ENCODE measurements at places on chromosomes 7 and 10.

- DNase-seq = no peak
These were observed 111.1 kb downstream of the CPED1 start for GRCh38 chr7:121099572-121099971.

- no peak for DNase-seq
These were observed 518.9 kb upstream of the CELF2 start for GRCh38 chr10:10498781-10499180.

DNA sequence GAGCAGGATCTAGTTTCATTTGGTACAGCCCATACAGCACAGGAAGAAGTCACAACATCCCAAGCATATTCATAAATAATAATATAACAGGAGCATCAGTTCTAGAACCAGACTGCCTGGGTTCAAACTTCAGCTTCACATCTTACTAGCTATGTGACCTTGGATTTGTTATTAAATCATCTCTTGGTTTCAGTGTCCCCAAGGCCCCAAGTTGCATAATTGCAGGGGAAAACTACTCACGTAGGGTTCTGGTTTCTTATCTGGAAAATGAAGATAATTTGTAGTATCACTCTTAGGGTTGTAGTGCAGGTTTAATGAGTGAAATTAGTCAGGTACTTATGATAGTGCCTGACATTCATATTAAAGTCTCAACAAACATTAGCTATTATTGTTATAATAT lies 5.5 kb upstream of the IQUB start:
- DNase-seq = no peak

GRCh38 chr10:110510086-110510485 lies 12.4 kb downstream of the DUSP5 start:
- no peak for DNase-seq

GRCh38 chr10:118543714-118544400 lies 51.6 kb downstream of the PRLHR start:
- peak; percentile 68 for DNase-seq

DNA sequence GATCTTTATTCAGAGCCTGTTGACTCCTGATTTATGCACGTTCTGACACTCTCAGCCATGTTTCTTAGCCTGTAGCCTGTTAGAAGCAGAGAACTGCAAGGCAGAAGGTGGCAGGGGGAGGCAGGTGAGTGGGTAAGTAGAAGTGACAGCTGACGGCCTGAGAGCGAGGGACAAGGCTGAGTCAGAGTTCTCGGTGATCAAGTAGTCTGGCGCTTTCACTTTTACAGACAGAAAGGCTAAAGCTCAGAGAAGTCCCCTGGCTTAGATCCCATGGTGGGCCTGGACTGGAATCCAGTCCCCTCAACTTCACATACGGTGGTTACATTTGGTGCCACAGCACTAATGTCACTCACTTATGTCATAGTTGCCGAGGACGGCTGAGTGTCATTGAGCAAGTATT lies 139.0 kb downstream of the TACC2 start:
- DNase-seq = no peak

GRCh38 chr10:43861966-43862751 lies 213.5 kb upstream of the ZNF32 start:
- no peak for DNase-seq

DNA sequence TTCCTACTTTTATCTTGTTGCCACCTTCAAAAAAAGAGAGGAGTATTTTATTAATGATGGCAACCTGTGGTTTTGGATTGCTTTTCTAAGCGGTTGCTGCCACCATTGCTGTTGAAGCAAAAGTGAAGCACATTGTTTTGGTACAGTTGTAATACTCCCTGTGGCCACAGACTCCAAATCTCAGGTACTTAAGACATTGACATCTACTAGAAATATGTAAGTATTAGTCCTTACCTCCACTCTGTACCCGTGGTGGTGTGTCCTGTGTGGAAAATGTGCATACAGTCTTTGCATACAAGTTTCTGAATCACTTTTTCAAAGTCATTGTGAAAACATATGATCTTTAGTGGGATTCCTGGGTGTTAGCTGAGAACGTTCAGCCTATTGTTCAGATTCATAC lies 85.7 kb downstream of the ANLN start:
- DNase-seq = no peak

- DNase-seq = no peak
These were observed 77.8 kb upstream of the IKZF1 start for GRCh38 chr7:50226669-50227068.

- DNase-seq = no peak
These were observed 96.1 kb downstream of the SH3PXD2A start for GRCh38 chr10:103759100-103759781.

DNA sequence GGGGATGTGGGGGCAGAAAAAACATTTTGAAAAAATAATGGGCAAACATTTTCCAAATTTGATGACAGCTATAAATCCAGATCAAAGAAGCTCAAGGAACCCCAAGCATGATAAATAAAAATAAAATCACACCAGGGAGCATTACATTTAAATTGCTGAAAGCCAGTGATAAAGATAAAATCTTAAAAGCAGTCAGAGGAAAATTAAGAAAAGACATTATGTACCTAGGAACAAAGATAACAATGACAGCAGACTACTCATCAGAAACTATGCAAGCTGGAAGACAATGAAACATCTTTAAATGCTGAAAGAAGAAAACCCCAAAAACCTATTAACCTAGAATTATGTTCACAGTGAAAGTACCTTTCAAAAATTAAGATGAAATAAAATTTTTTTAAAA lies 23.3 kb downstream of the NEUROG3 start:
- peak; percentile 12 for DNase-seq

- DNase-seq = no peak
These were observed 737.1 kb downstream of the PHTF2 start for GRCh38 chr7:78535655-78536054.

- no peak for DNase-seq
These were observed 140.4 kb downstream of the CDH23 start for GRCh38 chr10:71537125-71537524.

DNA sequence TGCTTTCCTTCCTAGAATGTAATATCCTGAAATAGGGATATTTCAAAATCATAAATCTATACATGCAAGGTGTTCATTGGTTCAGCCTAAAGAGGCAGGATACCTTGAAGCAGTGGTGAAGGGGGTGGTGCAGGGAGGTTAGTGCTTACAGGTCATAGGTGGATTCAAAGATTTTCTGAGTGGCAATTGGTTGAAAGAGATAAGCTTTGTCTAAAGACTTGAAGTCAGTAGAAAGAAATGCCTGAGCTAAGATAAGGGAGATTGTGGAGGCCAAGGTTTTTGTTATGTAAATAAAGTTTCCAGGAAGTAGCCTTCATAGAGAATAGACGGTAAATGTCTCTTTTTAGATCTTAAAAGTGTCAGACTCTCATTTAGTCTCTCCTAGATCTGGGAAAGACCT lies 741.2 kb upstream of the ZWINT start:
- DNase-seq = no peak

GRCh38 chr10:103772096-103772845 lies 83.1 kb downstream of the SH3PXD2A start:
- peak; percentile 96 for DNase-seq

- no peak for DNase-seq
These were observed 91.3 kb downstream of the CPXM2 start for GRCh38 chr10:123800289-123800688.

- no peak for DNase-seq
These were observed 275.8 kb downstream of the CACNA2D1 start for GRCh38 chr7:82167558-82168314.

GRCh38 chr7:92671505-92672169 lies 81.4 kb upstream of the FAM133B start:
- DNase-seq = no peak

DNA sequence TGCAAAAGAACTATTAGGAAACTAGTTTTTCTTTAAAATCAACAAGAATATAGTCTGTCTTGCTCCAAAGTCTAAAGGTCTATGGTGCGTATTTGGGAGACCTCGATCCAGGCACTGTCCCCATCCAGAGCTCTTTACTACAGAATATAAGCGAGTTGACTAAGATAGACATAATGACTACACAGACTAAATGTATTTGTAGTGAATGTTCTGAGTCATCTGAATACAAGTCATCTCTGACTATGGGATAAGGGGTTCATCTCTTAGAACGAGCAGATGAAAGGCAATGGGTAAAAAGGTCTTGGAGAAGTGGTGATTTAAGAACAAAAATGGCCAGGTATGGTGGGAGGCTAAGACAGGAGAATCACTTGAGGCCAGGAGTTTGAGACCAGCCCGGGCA lies 136.0 kb upstream of the RSU1 start:
- DNase-seq = no peak

DNA sequence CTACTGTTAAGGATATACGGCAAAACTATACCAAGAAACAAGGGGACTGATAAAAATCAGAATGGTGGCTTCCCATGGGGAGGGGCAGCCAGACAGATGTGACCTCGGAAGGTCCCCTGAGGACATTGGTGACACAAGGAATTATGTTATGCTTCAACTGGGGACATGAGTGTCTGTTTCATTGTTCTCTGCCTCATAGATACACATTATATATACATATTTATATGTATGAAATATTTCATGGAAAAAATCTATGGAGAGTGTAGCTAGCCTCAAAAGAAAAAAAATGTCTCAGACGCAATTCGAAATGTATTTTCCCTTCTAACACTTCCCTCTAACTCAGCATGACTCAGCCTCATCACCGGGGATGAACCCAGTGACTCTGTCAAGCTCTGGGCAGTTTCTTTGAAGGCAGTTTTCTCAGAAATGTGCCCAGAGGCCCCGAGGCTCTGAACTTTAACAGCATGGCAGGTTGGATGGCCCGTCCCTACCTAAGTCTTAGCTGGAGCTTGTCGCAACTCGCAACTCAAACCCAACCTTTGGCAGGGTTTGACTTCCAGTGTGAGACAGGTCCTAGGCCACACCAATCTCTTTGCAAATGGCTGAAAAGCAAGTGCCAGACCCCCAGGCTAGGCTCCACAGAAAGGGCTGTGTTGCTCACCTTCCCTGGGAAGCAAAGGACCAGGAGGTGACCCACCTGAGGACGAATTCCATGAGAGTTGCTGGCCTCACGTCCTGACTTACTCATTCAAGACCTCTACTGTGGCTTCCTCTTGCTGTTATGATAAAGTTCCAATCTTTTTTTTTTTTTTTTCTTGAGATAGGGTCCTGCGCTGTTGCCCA lies 86.9 kb downstream of the CARD11 start:
- DNase-seq = peak; percentile 31

- DNase-seq = no peak
These were observed 519.1 kb upstream of the AUTS2 start for GRCh38 chr7:69078997-69079769.

- no peak for DNase-seq
These were observed 13.5 kb upstream of the LRGUK start for GRCh38 chr7:134113655-134114054.

DNA sequence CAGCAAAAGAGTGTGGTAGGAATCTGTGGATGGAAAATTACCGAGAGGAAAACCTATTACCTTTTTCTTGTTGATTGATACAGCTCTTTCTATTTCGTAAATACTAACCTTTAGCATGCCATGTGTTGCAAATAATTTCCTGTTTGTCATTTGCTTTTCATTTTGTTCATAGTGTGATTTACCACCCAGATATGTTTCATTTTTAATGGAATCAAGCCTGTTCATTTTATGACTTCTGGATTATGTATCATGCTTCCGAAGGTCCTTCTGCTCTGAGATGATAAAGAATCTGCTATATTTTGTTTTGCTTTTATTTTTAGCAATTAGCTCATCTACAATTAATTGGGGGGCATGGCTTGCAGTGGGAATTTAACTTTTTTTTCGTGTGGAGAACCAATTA lies 46.5 kb downstream of the INPP5F start:
- DNase-seq = no peak

GRCh38 chr7:148626828-148627227 lies 36.3 kb downstream of the C7orf33 start:
- no peak for DNase-seq

- DNase-seq = no peak
These were observed 165.1 kb downstream of the GLRX3 start for GRCh38 chr10:130301021-130301892.

DNA sequence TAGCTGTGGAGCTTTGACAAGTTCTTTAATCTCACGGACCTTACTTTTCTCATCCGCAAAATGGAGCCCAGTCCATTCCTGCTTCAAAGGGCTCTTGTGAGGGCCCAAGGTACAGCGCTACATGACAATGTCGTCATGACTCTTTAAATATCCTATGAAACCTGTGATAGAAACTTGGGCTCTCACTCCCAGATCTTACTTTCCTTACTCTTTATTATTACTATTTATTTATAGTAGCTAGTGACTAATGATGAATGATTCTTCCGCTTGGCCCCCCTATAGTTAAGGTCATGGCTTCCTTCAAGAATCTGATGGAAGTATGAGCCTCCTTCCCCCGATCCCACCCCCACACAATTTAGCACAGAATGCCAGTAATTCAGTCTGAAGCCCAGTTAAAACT lies 41.9 kb downstream of the RBM20 start:
- DNase-seq = no peak

DNA sequence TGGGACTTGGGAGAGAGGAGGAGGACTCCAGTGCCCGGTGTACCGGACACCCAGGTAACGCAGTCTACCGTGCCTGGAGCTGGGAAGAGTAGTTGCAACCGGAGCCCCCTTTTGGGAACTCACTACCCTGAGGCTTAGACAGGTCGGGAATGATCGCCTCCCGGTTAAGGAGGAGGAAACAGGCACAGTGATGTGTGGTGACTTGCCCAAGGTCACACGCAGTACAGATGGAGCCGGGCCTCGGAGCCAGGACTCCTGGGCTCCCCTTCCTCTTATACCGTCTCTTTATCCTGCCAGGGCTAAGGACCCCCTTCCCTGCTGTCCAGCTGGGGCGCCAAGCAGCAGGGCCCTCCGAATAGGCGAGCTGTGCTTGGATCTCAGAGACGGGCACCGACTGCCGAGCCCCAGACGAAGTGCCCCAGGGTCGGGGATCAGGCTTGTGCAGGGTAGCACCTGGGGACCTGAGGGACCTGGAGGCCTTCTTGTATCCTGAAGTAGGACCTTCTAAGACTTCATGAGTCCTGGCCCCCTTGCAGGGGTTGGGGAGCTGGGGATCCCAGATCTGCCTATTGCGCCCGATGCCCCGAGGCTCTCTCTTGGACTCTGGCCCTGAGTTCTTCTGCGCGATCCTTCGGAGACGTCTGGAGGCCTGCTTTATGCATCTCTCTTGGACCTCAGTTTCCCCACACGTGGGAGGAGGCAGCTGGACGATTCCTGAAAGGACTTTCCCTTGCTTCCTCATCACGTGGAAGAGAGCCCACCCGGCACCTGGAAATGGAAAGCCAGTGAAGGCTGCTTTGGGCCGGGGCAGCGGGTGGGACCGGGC lies 767 bp upstream of the CYP26A1 start:
- DNase-seq = no peak

GRCh38 chr7:96992192-96993005 lies 13.0 kb upstream of the DLX6 start:
- no peak for DNase-seq

DNA sequence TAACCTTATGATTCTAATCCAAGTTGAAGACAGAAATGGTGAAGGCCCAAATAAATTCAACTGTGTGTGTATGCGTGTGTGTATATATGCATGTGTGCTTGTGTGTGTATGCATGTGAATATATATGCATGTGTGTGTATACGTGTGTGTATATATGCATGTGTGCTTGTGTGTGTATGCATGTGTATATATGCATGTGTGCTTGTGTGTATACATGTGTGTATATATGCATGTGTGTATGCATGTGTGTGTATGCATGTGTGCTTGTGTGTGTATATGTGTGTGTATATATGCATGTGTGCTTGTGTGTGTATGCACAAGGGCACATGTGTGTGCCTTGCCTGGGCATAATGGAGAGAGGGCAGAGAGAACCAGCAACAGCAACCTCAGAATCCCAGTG lies 184.7 kb upstream of the PLPP4 start:
- DNase-seq = no peak

- DNase-seq = peak; percentile 93
These were observed 193.2 kb downstream of the MYOF start for GRCh38 chr10:93288679-93289634.

GRCh38 chr10:77692782-77693181 lies 55.2 kb upstream of the KCNMA1 start:
- no peak for DNase-seq
